Stimulated activated CD4-positive, alpha-beta T cell treated with anti-CD3 and anti-CD28 coated beads, TNF-alpha, amount 100 ng/mL, for 4 hours (primary cell): ENCODE measurements at places on chromosomes 16 and 17.

DNA sequence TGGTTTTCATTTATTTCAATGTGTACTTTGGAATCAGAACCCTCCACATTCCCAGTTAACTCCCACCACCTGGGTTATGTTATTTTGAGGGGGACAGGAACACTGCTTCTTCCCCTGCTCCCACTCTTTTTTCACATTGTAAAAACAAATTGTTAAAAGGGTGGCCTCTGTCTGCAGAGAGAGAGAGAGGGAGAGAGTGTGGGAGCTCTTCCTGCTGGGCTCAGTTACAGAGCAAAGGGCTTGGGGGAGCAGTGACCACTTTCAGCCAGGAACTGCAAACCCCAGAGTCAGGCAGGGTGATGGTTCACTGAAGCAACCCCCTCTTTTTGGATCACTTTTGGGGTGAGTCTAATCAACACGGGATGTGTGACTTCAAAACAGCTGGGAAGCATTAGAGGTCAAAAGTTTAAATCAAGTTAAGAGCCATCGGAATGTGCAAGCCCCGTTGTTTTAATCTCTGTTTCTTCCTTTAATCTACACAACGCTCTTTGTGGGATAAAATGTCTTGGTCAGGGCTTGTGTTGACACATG lies 577.0 kb upstream of the CDH11 start:
- no peak for DNase-seq

GRCh38 chr17:40097931-40098845 lies 2.2 kb downstream of the NR1D1 start:
- DNase-seq = no peak

- DNase-seq = no peak
These were observed 247.2 kb downstream of the CNTNAP4 start for GRCh38 chr16:76524356-76524755.

GRCh38 chr17:31838636-31839225 lies 20.3 kb downstream of the COPRS start:
- DNase-seq = no peak

- DNase-seq = no peak
These were observed 53.3 kb upstream of the KDM6B start for GRCh38 chr17:7780736-7781135.

GRCh38 chr16:81740169-81740568 lies 38.9 kb upstream of the PLCG2 start:
- no peak for DNase-seq

- DNase-seq = no peak
These were observed 57.1 kb downstream of the RAB11FIP4 start for GRCh38 chr17:31448467-31449077.

DNA sequence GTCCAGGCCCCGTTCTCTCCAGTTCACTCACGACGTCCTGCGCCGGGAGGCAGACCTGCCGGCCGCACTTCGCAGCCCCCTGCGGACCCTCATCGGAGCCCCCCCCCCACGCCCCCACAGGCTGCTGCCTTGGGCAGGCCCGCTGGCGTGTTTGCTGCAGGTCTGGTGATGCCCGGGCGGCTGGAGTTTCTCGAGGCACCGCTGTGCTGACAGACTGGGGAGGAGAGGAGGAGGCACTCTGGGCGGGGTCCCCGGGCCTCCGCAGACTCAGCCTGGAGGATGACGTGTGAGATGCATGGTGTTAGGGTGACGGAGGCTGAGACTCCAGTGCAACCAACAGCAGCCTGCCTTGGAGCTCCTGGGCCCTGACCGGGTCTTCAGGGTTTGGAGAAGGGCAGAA lies 24.1 kb downstream of the BAIAP2 start:
- DNase-seq = no peak

DNA sequence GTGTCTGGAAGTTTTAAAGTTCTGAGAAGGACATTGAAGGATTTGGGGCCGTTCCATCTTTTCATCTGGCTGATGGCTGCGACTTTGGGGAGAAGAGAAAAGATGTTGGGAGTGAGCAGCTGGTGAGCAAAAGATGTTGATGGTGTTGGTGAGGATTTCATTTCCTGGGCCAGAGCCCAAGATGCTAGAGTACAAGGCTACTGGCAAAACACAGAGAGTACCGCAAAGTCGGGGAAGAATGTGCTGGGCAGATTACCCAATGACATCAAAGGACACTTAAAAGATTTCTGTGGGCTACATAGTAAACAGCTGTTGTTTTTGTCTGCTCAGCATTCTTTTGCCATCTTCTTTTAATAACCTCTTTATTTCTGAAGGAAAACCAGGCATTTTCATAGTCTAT lies 49.4 kb upstream of the GAS7 start:
- DNase-seq = no peak

GRCh38 chr17:21551081-21551881 lies 141.0 kb upstream of the KCNJ18 start:
- DNase-seq = peak; percentile 67

DNA sequence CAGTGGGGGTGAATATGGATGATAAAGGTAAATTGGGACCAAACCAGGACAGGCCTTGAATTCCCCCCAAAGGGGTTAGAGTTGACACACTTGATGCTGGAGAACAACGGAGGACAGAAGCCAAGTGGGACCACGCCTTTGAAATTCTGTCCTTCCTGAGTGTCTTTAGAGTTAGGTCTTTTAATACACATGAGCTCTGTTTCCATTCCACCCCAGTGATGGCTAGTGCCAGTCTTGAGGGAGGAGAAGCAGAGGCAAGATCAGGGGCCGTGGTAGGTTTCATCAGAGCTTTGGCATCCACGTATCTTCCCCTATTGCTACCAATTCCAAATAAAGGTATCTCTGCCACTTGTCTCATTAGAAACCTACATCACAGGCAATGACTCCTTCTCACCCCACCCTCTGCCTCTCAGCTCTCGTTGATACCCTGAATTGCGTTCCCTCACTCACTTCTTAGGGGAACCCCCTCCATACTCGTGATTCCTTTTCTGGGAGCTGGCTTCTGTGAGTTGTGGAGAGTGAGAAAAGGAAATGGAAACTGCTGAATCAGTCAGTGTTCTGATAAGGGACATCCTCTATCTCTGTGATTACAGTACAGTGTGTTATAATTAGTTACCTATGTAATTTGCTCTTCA lies 2.4 kb upstream of the CCL3L1 start:
- DNase-seq = no peak

DNA sequence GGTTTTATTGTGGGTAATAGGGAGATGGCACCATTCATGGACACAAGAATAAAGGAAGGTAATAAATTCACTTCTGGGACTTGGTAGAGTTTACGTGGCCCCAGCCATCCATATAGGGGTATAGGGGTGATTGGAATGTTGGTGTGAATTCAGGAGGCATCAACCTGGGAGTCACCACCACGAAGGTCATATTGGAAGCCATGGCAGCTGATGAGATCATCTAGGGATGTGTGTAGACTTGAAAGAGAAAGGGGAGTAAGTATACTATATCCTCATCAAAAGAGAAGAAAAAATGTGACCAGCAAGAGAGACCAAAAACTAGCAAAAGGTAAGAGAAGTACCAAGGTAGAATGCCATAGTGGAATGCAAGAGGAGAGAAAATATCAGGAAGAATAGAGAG lies 26.6 kb upstream of the GINS3 start:
- no peak for DNase-seq

GRCh38 chr17:50259477-50260324 lies 14.6 kb upstream of the TMEM92 start:
- DNase-seq = no peak

- DNase-seq = no peak
These were observed 31.1 kb downstream of the IGF2BP1 start for GRCh38 chr17:49028271-49028670.

- no peak for DNase-seq
These were observed 6.7 kb downstream of the CAMTA2 start for GRCh38 chr17:4980644-4981216.

GRCh38 chr16:51636920-51637769 lies 486.1 kb upstream of the SALL1 start:
- DNase-seq = no peak

DNA sequence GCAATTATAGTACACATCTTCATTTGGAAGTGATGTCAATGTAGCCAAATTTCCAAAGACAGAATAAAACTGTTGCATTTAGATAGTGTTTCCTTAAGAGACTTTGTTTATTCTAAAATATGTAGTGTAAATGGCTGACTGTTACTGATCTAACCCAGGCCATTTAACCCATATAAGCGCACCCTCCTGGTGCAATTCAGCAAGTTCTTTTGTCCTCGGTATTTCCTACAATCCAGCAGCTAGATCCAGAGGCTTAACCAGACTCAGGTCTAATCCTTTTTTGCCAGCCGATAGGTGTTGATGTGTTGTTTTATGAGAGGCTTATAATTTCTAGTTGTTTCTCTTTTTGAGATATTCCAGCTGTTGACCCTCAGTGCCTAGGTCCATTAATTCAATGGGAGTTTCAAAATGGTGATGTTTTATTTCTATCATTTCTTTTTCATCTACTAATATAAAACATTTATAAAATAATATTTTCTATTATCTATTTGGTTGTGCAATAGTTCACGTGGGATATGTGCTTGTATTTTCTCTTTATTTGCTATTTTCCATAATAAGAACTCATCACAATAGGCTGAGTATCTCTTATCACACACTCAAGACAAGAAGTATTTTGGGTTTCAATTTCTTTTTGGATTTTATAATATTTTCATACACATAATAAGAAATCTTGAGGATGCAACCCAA lies 14.5 kb downstream of the ABCA9 start:
- DNase-seq = no peak

DNA sequence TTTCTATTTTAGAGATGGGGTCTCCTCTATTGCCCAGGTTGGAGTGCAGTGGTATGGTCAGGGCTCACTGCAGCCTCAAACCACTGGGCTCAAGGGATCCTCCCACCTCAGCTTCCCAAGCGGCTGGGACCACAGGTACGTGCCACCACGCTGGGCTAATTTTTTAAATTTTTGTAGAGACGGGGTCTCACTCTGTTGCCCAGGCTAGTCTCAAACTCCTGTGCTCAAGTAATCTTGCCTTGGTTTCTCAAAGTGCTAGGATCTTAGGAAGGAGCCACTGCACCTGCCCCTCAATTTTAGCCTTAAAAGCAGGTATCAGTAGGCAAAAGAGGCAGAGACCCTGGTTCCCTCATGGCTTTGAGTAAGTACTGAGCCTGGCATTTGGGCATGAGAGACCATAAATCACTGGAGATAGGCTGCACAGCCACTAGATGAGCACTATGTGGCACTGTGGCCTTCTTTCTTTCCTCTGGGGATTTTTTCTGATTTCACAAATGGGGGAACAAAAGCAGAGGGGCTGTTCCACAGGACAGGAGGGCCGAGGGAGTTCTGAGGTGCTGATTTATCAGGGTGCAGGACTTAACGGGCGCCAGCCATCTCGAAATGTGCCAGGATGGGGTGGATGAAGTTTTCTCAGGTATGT lies 82.2 kb downstream of the PLXDC1 start:
- DNase-seq = no peak

GRCh38 chr16:79130616-79131015 lies 469.9 kb downstream of the MAF start:
- DNase-seq = no peak

DNA sequence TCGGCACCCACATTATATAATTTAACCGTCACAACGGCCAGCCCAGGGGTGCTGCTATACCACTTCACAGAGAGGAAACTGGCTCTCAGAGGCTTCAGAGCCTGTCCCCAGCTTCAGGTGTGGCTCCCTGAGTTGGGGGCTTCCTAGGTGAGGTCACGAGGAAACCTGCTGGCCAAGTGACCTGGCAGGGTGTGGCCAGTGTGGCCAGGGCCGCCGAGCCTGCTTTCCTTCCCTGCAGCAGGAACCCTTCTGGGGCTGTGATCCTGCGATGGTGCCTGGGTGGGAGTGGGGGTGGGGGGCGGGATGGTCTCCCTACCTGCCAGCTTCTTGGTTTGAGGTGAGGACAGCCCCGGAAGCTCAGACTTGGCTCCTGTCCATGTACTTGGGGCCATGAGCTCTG lies 39.9 kb downstream of the ADCY7 start:
- no peak for DNase-seq

- DNase-seq = no peak
These were observed 4.0 kb downstream of the NATD1 start for GRCh38 chr17:21249086-21249795.

- no peak for DNase-seq
These were observed 38.4 kb upstream of the FOXF1 start for GRCh38 chr16:86471896-86472295.

DNA sequence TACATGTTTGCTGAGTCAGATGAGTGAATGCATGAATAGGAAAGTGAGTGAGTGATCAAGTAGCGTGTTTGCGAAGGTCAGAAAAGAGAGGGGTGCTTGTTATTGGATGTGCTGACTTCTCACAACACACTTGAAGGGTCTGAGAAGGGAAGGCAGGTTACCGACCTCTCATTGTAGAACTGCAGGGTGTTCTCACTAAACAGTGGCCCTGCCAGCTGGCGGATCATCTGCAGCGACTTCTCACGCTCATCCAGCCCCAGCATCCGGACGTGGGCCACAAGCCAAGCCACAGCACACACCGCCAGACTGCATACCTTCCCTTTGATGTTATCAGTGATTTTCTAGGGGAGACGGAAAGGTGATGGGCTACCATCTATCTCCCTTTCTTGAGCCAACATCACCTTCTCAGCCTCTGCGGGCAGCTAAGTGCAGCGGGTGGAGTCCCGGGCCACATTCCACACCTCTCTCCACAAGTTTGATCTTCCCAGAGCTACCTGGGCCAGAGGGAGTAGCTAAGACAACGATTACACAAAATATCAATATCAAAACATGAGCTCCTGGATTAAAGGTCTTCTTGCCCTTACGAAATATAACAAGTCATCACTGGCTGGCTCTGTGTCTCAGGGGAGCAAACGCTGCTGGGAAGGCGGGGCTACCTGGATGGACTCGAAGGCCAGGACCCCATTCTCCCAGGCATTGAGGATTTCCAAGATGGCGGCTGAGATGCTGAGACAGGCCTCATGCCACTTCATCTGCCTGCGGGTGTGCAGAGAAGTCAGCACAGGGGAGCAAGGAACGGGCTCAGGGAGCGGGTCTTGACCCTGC lies 11.0 kb downstream of the CSF3 start:
- no peak for DNase-seq

GRCh38 chr17:43658900-43659299 lies 2.8 kb downstream of the MEOX1 start:
- no peak for DNase-seq

- no peak for DNase-seq
These were observed 345.2 kb upstream of the TBX2 start for GRCh38 chr17:61054436-61054835.

DNA sequence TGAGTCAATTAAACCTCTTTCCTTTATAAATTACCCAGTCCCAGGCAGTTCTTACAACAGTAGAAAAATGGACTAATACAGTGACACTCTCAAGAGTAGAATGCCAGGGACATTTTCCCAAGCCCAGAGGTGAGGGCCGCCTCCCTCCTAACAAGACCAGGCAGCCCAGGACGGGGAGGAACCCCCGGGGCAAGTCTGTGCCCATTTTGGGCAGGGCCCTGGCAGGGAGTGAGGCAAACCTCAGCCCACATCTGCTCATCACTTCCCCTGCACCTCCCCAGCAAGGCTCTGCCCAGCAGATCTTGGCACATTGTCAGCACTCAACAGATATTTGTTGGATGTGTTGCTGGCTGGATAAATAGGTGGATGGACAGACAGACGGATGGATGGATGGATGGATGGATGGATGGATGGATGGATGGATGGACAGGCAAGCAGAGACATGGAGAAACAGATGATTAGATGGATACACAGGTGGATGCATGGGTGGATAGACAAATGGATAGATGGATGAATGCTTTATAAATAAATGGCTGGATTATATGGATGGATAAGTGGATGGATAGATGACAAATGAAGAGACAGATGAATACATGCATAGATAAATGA lies 271.3 kb downstream of the PARN start:
- no peak for DNase-seq
